ENCODE measurements at places on chromosomes 1 and 21.

GRCh38 chr21:28135646-28136045 lies 857.0 kb downstream of the LTN1 start:
- DNase-seq, result no peak

DNA sequence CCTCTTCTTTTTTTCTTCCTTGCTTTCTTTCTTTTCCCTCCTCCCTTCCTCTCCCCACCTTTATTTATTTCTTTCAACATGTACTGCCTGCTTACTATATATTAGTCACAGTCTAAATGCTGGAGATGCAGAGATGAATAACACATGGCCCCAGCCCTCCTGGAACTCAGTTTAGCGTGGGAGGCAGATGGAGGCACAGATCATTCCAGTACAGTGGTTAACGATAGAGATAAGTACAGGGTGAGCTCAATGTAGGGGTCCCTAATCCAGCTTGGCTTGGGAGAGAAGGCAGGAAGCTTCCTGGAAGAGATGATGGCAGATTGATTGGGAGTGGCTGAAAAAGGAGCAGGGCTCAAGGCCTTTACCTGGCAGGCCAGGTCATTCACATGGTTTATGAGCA lies 55.6 kb upstream of the PPP2R5A start:
- no peak for DNase-seq

DNA sequence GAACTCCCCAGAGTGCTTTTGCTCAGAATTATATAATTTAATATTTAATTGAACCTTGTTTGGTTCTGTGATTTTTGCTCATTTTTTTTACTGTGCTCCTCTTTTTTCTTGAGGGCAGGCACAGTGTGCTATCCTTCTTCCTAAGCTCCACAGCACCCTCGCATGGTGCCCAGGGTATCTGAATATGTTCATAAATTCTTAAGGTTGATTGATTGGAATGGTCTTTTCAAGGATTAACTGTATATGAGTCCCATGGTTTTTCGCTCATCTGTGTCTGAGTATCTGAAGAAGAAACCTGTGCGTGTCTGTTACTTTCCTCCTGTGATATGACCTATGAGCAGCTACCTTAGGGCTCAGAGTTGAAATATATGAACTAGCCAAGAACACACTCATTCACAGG lies 393.7 kb downstream of the HLX start:
- peak; percentile 2 for DNase-seq

GRCh38 chr1:183283286-183283685 lies 97.2 kb downstream of the LAMC2 start:
- DNase-seq, result no peak

DNA sequence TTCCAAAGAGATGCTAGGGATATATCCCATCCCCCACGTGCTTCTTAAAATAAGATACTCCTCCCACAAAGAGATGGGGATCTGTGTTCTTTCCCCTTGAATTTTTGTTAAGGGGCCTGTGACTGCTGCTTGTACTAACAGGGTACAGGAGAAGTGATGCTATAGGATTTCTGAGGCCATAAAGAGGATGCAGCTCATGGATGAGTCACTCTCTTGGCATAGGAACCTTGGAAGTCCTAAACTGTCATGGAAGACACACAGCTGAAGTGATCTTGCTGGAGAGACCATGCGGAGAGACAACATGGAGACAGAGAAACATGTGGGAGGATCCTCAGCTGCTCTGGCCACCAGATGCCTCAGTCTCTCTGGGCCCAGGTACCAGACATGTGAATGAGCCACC lies 157.2 kb downstream of the S1PR1 start:
- no peak for DNase-seq

DNA sequence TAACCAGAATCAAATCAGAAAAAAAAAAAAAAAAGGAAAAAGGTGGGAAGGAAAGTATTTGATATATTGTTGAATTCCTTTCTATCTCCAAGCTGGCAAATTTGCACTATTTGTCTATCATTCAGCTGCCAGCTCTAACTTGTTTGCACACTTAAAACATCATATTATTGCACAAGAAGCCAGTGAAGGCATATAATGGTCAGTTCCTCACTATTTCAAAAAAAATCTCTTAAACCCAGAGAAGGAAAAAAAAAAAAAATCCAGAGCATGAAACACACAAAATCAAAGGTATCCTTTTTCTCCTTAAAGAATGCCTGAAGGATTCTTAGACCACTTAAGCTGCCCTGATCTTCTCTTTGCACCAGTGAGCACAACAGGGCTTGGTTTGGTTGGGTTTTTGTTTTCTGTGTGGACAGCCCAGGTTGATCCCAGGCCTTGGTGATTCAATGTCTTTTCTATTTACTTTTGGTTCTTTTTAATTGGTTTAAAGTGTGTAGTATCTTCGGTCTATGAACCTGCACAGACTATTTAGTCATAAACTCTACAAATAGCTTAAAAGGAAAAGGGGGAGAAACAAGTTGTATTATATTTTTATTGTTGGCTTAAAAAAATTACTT lies 40.2 kb downstream of the DUSP10 start:
- no peak for DNase-seq

GRCh38 chr1:51829058-51829457 lies 49.5 kb downstream of the NRDC start:
- DNase-seq, result no peak

GRCh38 chr1:220887202-220887519 lies 7.9 kb downstream of the HLX start:
- no peak for DNase-seq

DNA sequence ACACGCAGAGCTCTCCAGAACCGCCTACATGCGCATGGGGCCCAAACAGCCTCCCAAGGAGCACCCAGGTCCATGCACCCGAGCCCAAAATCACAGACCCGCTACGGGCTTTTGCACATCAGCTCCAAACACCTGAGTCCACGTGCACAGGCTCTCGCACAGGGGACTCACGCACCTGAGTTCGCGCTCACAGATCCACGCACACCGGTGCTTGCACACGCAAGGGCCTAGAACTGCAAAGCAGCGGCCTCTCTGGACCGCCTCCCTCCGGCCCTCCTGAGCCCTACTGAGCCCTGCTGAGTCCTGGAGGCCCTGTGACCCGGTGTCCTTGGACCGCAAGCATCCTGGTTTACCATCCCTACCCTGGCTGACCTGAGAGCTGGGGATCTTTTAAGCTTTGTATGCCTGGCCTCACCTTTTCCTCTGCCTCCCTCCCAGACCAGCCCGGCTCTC lies 8.3 kb downstream of the OLIG2 start:
- no peak for DNase-seq

DNA sequence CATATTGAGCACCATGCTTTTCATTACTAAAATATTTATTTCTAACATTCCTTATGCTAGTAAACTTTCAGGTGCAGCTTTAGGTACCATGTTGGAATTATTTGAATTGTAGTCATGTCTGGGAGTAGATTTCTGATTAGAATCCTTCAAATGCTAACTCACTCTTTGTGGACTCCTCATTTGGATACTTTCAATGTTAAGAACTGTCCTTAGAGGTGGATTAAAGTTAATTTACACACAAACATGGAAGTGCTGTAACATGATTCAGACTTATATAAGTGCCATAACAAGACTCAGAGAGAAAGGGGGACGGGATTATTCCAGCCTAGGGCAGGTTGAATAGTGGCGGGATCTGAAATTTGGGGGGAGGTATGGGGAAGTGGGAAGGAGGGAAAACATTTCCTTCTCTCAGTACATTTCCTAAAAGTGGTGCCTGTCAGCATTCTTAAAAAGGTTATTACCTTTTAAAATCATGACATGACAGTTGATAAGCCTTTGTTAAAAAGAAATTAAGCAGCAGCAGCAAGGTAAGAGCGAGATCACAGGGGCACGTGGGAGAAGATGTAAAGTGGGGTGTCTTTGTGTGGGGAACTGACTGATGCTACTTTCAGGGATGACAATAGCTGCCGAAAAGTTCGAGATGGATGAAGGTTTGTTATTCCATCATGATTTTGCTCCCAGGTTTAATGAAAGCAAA lies 44.4 kb downstream of the HHAT start:
- DNase-seq, result no peak

GRCh38 chr1:165629151-165629550 lies 1.9 kb upstream of the MGST3 start:
- DNase-seq, result no peak

GRCh38 chr1:172781513-172782140 lies 122.7 kb downstream of the FASLG start:
- no peak for DNase-seq

DNA sequence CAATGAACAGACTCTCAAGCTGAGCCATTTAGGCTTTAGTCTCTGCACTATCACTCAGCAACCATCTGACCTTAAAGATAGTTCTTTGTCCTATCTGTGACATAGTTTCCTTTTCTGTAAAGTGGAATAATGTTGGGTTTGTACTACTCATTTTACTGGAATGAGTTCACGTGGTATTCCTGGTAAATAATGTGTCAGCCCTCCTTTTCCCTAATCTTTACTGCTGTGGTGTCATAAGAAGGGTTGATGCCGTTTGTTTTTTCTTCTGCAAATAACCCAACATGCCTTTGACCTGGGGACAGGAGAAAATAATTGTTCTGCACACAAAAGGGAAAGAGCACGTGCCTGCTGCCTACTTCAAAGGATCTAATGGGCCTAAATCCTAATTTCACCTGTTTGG lies 297.8 kb downstream of the BRINP3 start:
- DNase-seq, result no peak

- peak; percentile 72 for DNase-seq
Observed at GRCh38 chr1:181100015-181100905, 11.8 kb downstream of the IER5 start.

GRCh38 chr1:183687546-183688304 lies 34.6 kb upstream of the APOBEC4 start:
- no peak for DNase-seq

- DNase-seq, result no peak
Observed at GRCh38 chr1:244727871-244728474, 75.0 kb downstream of the DESI2 start.

GRCh38 chr21:32088471-32088870 lies 190.4 kb downstream of the MIS18A start:
- no peak for DNase-seq

DNA sequence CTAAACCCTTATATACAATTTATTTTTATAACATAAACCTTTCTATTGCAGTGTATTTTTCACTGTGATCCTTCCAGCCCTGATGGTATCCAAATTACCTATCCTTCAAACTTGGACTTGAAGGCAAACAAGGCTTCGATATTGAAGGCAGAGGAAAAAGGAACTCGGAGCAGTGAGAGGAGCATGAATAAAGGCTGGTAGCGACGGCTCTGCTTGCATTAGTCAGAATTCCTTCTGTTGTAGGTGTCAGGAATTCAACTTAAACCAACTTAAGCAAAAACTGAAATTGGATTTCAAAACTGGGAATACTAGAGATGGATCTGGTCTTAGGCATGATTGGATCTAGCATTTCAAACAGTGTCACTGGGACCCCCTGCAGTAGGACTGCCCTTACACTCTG lies 17.8 kb upstream of the SSX2IP start:
- no peak for DNase-seq

DNA sequence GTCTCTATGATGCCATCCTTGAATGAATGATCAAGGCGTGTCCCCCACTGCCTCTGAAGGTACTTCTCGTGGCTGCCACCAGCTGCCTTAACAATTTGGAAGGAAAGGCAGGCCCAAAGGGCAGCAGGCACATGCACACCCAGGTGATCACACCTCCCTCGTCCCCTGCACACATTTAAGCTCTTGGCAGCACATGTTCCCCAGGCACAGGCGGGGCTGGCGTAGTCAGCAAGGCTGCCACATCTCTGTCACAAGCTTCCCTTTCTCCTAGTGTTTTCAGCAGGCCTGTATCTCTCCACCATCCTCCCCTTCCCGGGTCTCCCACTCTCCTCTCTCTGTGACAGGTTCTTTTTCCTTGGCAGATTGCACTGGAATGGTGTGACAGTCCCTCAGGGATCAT lies 111.9 kb downstream of the CACNA1E start:
- DNase-seq, result no peak

DNA sequence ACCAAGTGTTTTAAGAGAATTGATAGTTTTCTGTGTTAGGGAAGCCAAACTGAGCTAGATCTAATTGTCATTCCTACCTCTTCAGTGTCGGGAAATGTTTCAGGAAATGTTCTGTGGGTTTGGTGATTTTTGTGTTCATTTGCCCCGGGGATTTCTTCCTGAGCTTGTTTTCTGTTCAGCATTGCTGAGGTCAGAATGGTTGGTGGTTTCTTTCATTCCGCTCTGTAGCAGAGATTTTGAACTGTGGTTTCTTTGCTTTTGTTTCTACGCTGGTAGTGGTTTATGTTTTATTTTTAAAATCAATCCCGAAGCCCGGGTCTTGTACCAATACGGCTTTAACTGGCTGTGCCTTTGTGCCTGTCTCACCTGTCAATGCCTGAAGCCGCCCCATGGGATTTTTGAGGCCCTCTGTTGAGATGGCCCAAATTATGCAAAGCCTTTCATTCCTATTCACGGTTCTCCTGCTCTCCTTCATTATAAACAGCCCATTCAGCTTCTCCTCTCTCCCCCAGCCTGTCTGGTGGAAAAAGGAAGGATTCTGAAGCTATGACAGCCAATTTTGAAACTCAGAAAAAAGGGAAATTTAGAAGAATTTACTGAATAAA lies 417.2 kb upstream of the KAZN start:
- DNase-seq, result peak; percentile 10

DNA sequence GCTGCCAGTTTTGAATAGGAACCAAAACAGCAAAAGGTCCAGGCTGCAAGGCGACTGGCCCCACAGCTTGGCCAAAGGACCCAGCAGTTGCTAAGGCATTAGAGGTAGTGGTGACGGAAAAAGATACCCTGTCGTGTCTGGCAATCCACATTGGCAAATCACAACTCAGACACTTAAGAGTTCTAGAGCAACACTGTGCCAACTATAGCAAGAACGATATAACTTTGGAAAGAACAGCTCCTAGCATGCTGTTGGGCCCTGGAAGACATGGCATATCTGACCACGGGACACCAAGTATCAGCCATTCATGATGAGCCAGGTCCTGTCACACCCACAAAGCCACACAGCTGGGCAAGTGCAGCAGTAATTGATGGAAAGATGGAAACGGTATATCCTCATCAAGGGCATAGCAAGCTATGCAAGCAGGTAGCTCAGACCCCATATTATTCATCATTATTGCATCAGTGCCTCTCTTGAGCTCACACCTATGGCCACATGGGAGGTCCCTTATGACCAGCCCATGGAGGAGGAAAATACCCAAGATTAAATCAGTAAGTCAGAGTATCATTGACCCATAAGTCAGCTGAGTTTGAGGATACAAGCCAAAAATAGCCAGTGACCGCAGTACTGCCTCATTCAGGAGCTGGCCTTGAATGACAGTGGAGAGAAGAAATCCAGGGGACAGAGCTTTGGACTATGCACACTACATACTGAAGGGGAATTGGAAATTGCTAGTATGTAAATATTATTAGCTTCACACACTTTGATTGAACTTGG lies 221.2 kb downstream of the SETD4 start:
- DNase-seq, result no peak

DNA sequence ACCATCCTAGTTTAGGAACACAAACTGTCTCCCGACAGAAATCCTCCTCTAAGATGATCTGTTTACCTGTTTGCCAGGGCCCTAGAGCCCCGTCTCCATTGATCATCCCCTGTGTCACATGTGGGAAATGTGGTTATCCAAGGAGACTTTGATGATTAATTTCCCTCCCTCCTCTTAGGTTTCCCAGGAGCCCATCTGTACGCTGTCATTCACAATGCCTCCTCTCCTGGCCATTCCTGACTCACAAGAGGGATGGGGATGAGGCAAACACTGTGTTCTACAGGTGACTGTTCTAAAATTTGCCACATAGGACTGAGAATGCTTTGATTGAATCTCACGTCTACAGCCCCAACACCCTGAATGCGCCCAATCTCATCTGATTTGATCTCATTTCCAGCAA lies 50.0 kb downstream of the TNR start:
- DNase-seq, result no peak

Measured in GM23338 (cell line).